Stimulated activated effector memory CD8-positive, alpha-beta T cell treated with anti-CD3 and anti-CD28 coated beads, Interleukin-12 subunit alpha, Interleukin-12 subunit beta, amount 100 ng/mL, for 72 hours (primary cell): ENCODE measurements at places on chromosomes 6 and 20.

- DNase-seq: no peak
Observed at GRCh38 chr20:10665027-10665561, 8.7 kb downstream of the JAG1 start.

DNA sequence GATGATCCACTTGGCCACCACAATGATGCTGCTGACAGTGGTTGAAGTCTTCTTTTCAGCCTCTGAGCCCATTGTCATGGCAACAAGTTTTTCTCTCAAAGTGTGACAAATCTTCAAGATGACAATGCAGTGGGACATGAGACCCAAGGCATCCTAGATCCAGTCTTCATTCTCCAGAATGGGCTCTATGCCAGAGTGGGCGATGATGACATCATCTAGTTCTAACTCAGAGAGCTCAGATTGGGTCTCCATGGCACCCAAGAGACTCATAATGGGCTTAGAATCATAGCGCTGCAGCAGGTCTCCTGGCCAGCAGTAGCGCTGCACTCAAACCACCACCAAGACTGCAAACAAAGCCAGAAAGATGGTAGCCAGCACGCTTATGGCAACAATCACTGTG is 973.6 kb downstream of the EYS start:
- no peak for DNase-seq

GRCh38 chr6:43335469-43335868 is 26.8 kb upstream of the CRIP3 start:
- DNase-seq: no peak

- no peak for DNase-seq
Observed at GRCh38 chr20:46398963-46399362, 7.5 kb downstream of the ELMO2 start.

GRCh38 chr20:11654766-11655165 is 262.9 kb upstream of the BTBD3 start:
- no peak for DNase-seq

- DNase-seq: no peak
Observed at GRCh38 chr20:4014031-4014474, 1.3 kb downstream of the RNF24 start.

DNA sequence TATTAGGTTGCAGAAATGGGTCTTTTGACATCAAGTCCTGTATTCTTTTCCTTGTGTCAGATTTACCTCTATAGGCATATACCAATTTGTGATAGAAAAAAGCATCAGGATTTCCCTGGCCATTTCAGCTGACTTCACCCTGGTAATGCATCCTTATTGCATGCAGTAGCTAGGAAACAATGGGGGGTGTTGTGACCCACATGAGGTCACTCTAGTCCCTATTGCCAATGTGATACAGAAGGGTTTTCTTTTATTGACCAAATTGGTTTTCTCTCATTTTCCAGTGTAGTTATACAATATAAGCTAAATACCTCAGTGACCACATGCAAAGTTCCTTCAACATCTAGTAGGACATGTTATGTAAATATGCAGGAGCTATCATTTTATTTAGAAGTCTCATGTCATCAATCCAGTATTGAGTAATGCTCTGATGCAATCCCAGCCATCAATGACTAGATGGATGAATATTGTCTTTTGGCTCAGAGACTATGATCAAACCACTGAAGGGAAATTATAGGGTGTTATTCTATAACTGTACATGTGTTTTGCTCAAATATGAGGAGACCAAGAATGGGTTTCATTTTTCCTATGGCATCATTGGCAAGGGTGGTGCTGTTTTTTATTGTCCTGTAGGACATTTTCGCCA is 177.7 kb downstream of the KLHL32 start:
- no peak for DNase-seq

- DNase-seq: no peak
Observed at GRCh38 chr6:27314046-27314445, 2.0 kb upstream of the POM121L2 start.

DNA sequence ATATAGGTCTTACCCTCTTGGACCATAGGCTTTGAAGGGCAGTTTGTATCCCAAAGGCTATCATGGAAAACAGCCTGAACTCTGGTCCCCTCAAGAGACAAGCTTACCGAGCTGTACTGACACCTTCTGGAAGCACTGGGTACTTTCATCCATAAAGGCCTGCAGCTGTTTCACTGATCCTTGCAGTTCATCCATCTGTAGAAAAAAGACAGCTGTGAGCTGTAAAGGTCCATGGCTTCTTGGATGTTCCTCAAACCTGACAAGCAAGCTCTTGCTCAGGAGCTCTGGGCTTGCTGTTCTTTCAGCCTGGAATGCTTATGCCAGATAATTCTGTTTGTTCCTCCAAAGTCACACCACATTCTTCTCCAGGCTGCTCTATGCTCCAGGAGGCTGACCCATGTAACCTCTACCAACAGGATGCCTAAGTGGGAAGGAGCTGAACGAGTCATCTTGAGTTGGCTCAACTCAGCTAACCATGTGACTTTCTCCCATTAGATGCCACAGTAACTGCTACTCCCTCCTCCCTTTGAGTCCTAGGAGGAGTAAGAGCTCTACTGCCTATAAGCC is 8.8 kb upstream of the NDRG3 start:
- DNase-seq: peak; percentile 61

- DNase-seq: no peak
Observed at GRCh38 chr6:139114746-139115145, 20.1 kb upstream of the HECA start.

DNA sequence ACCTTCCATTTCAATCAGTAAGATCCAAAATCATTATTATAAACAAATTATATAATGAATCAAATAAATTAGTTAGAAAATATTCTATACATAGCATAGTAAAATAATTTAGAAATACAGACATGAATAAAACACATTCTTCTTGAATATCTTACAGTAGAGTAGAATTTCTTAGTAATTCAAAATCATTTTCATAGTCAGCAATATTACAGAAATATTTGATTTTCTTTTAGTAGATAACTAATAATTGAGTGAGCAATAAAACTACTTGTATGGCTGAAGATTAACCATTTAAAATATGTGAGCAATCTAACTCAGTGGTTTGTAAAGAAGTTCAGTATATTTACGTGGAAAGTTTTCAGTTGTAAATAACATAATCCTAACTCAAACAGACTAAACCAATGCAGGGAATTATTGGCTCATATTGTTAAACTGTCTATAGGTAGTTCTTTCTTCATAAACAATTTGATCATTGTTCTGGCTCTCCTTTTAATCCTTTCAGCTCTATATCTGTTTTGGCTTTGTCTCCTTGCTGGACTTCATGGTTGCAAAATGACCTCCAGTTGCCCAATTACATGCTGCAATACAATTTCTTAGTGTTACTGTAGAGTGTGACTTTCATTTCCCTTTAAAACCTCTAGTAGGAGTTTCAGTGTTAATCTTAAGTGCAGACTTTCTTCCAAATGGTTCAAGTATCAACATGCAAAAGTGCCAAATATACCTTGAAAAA is 307.5 kb downstream of the EYS start:
- no peak for DNase-seq

DNA sequence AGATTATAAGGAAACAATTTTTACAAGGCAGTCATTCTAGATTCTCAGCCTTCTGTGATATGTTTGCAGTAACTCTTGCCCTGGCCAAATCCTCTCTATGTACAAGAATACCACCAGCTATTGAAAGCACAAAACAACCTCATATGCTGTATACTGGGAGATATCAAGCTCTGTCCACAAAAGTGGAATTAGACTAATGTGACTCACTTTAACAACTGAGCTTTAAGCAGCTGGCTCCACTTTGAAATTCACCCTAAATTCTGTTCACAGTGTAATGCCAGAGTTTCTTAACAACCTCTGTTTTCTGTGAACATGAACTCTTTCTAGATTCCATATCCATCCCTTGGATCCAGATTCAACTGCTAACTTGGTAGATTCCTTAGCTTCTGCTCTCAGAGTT is 47.6 kb downstream of the CHD6 start:
- DNase-seq: no peak

DNA sequence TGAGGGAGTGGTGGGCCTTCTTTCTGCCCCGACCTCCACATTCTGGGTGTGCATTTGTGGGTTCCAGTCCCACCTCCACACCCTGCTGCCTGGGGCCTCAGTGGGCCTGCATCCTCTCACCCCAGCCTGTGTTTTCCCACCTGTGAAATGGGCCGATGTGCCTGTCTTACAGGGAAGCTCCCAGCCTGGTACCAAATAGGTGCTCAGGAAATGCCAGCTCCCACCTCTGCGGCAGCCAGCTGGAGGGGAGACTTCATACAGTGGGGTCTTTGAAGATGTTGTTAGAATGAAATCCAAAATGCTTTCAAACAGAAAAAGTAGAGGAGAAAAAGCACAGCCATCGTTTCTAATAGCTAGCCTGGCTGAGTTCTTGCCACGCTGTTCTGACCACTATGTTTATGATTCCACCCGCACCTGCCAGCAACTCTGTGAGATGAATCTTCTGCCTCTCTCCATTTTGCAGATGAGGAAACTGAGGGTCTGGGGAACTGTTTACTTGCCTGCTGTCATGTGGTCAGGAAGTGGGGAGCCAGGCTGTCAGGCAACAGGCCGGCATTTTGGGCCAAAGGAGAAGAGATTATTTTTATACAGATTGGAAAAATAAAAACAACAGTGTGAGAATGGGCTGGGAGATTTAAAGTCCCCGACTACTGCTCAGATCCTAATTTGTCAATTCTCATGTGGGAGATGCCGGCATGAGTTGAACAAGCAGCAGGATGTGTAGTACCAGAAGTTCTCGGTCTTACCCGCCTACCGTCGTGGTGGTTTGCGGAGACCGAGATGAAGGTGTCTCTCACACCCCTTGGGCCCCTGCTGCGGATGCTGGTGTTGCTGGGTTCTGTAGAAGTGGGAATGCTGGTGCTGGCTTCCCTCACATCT is 4.6 kb downstream of the TMEM181 start:
- DNase-seq: peak; percentile 29

GRCh38 chr6:63636518-63637021 is 968 bp downstream of the PHF3 start:
- no peak for DNase-seq

DNA sequence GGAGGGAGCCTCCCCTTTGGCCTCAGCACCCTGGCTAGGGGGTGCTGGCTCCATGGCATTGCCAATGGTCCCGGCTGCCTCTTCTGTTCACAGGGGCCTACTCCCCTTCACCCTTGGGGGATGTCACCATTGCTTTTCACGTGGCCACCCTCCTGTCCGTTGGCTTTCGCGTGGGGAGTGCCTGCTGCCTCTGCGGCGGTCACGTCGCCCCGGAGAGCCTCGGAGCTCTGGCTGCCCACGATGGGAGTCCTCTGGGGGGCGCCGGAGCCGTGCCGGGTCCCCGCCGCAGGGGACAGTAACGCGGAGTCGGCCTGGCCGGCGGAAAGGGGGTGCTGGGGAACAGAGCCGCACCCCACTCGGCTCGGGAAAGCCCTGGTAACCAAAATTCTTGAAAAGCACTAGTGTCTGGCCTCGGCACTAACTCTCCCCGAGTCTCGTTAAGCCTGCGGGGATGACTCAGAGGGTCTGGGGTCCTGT is 661 bp upstream of the HEBP2 start:
- DNase-seq: peak; percentile 70

GRCh38 chr20:34530342-34530741 is 14.1 kb downstream of the DYNLRB1 start:
- no peak for DNase-seq

DNA sequence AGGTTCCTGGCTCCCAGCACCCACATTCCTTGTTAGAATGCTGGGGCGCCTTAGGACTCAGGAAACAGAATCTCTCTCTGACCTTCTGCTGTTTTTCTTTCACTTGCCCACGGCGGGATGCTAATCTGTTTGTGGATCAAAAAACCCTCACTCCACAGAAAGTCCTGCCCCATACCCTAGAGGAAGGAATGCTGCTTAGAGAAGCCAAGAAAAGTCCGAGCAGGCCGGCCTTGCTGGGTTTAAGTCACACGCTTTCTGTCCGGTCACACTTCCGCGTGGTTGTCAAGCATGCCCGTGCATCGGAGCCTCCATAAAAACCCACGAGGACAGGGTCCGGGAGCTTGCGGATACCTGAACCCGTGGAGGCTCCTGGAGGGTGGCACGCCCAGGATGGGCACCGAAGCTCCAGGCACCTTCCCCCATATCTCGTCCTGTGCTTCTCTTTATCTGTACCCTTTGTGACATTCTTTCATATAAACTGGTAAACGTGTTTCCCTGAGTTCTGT is 223.1 kb downstream of the NRN1 start:
- DNase-seq: no peak

DNA sequence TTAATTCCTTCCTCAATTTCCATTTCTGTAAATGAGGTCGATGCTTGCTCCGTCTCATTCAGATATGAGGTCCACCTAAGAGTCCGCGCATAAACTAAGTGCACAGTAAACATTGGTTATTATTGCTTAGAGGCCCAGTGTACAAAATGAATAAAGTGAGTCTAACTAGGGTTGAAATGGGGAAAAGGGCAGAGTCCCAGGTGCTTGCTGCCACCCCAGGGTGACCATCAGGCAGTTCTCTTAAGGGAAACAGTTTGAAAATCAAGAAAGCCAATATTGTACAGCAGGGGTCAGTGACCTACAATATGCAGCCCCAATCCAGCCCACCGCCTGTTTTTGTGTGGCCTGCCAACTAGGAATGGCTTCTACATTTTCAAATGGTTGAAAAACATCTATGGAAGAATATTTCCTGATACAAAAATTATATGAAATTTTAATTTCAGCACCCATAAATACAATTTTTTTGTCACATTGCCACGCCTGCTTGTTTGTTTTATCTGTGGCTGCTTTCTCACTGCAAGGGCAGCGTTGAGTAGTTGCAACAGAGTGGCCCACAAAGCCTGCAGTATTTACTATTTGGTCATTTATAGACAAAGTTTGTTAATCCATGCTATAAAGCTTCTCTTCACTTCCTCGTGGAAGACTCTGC is 43.3 kb downstream of the SLC13A3 start:
- no peak for DNase-seq

DNA sequence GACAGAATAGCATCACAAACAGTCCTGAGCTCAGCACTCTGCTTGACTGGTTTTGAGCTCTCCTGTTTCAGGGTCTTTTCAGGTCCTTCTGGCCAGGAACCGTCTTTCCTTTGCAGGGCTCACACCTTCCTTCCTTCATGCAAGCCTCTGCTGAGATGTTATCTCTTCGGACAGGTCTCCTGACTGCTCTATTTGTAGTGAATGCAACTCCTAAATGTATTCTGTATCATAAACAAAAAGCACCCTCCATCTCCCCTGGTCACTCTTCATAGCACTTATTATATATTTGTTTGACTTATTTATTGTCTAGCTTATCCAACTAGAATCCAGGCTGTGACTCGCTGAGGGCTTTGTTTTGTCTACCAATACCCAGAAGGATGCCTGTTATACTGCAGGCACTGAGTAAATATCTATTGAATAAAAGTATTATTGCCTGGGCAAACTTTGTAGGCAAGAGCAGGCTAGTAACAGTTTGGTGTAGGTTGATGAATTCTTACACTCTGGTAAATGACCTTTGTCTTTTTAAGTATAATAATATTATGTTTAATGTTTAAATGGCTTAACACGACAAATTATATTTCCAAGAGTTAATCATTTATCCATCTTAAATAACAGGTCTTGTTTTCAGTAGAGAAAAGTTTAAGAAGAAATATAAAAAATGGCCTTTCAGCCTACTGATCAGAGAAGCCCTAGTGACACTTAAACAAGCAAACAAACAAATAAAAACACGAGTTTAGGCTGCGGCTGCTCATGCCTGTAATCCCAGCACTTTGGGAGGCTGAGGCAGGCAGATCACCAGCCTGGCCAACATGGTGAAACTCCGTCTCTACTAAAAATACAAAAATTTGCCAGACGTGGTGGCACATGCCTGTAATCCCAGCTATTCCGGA is 199.7 kb downstream of the BCAS1 start:
- DNase-seq: no peak

- DNase-seq: no peak
Observed at GRCh38 chr20:44171775-44172571, 15.0 kb downstream of the JPH2 start.
